ENCODE measurements at places on chromosomes 7 and 10.

- no peak for DNase-seq
Measured at GRCh38 chr7:158651968-158652565, 52.5 kb downstream of the NCAPG2 start.

GRCh38 chr7:5557920-5558401 lies 134.3 kb upstream of the TNRC18 start:
- no peak for DNase-seq

DNA sequence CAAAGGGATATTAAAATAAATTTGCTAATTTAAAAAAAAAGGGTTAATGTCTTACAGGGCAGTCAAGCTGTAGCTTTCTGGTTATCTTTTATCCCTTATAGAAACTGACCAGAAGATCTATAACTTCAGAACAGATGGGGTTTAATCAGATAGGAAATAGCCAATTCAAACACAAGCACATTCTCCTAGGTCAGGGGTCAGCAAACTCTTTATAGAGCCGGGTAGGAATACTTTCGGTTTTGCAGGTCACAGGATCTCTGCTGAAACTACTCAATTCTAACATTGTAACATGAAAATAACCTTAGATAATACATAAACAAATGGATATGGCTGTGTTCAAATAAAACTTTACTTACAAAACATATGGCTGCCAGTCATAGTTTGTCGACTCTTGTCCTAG lies 479.8 kb downstream of the ADRA2A start:
- DNase-seq: no peak

DNA sequence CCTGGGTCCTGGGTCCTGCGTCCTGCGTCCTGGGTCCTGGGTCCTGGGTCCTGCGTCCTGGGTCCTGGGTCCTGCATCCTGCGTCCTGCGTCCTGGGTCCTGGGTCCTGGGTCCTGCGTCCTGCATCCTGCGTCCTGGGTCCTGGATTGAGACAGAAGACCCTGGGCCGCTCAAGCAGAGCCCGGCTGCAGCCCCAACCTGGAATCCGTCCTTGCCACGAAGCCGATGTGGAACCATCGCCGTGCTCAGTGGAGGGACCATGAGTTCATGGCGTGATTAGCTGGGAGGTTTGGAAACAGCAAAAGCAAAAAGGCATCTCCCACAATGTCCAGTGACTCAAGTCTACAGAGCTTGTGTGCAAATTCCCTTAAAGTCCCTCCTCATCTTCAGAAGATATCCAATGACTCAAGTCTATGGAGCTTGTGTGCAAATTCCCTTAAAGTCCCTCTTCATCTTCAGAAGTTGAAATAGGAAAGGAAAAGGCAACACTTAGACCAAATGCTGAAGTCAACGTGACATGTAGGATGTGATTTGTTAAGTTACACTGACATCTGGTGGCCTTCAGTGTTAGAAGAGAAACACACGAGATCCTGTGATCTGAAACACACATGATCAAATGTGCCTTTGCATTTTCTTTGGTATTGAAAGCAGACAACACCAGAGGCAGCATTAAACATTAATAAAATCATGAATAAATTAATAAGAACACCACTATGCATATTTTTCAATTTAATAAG lies 179.9 kb downstream of the PTPRN2 start:
- DNase-seq: no peak

DNA sequence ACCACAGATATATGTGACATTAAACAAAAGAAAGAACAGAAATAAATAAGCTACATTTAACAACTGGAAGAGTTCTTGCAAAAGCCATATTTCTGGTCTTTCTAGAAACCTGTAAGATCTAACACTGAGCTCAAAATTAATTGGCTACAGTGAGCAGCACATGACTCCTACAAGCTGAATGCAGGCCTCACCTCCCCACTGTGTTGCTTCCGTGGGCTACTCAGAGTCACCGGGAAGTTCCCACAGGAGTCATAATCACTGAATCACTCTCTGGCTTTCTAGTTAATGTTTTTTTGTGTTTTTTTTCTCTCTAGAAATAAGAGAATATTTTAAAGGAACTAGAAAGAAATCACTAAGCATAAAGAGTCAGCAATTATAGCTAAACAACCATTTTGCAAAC lies 10.2 kb upstream of the MRPS24 start:
- no peak for DNase-seq

- no peak for DNase-seq
Measured at GRCh38 chr10:70846795-70847194, 31.0 kb downstream of the SGPL1 start.

DNA sequence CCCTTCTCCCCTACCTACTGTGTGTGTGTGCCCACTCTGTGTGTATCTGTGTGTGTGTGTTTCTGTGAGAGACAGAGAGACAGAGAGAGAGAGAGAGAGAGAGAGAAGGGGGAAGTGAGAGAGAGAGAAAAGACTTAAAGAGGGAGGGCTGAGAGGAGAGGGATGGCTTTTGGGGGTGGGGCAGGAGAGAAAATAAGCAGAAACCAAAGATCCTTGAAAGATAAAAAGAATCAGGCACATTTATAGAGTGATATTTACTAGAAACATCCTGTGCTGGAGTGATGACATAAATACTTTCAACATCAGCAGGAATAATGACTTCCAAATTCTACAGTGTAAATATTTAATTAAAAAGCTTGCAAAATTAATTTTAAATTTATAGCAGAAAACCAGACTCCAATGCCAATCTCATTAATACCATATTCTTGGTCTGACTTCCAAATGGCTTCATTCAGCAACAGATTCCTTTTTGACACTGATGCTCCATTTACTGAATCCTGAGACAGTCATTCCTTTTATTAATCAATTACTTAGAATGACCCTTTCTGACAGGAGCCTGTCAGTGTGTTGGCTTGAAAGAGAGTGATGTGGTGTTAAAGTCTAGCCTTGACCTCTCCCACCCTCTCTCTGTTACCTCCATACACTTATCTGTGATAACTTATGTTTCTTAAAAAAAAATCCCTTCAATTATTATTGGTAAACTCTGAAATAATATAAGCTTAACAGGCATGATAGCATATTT lies 41.7 kb upstream of the WNT2 start:
- DNase-seq: no peak

GRCh38 chr10:67725567-67725966 lies 29.6 kb upstream of the CTNNA3 start:
- no peak for DNase-seq

DNA sequence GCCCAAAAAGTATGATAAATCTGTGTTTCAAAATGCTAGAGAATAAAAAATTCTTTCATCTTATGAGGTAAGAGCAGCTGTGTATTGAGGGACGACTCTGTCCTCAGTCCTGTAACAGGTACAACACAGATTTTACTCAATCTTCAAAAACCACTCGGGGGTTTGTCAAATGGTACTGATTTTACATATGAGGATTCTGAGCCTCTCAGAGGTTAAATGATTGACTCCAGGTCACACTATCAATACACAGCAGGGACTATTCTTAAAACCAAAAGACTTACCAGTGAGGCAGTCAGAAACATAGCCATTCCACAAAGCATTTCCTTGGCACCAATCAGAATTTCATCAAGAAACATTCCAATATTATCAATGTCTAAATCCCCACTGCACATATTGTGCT lies 95.5 kb downstream of the SGMS1 start:
- DNase-seq: no peak

GRCh38 chr10:3774018-3774813 lies 10.8 kb downstream of the KLF6 start:
- DNase-seq: no peak

DNA sequence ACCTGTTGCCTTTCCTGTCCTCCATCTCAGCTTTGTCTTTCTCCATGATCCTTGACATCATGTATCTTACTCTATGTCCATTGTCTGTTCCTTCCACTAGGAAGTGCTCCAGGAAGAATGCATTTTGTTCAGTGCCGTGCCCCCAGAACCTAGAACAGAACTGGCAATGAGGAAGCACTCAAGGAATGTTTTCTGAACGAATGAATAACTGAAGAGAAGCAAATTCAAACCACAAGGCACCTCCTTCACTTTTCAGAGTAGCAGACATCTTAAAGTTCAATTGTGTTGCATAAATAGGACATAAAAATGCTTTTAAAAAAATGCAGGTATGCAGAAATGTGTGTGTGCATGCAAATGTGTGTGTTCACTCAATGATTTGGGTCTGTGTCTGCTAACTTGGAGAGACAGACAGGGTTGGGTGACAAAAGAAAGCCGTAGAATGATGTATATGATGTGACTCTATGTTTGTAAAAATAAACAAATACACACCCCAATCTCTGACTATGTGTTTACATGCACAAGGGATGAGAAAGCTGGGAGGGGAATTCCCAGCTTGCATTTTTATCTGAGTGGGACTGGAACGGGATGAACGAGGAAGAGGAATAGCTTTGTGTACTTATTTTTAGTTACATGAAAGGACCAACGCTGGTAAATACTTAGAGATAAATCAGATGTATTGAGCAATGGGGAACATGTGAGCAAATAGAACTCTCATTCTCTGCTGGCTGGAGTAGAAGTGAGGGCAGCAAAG lies 237.7 kb downstream of the FANK1 start:
- DNase-seq: no peak

DNA sequence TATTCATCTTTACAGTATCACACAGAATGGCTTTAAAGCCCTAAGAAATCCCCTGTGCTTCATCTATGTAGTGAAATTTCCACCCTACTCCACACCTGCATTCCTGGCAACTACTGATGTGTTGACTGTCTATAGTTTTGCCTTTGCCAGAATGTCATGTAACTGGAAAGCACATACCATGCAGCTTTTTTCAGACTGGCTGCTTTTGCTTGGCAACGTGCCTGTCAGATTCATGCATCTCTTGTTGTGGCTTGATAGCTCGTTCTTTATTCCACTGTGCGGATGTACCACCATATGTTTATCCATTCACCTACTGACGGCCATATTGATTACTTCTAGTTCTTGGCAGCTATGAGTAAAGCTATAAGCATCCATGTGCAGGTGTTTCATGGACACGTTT lies 30.6 kb downstream of the RBM17 start:
- DNase-seq: no peak

DNA sequence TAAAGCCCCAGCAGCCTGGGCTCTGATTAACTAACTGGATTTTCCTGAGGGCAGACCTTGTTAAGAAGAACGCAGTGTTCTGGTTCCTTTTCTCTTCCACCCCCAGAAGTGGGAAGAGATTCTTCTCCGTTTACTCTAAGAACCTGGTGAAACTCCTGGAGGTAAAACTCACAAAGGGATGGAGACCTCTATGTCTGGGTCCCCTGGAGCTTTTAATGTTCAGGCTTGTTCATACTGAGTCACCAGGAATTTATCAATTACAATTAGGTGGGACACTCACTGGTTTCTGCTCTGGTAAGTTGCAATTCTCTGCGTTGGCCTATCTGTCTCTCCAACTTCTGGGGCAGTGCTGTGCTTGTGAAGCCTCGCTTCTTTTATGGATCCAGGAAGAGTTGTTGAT lies 73.3 kb upstream of the CACNB2 start:
- no peak for DNase-seq

- no peak for DNase-seq
Measured at GRCh38 chr10:121535381-121535780, 62.9 kb downstream of the FGFR2 start.

GRCh38 chr7:155602750-155603149 lies 41.7 kb upstream of the RBM33 start:
- DNase-seq: no peak

- DNase-seq: peak; percentile 69
Measured at GRCh38 chr7:98745722-98746318, 124.0 kb downstream of the TMEM130 start.

DNA sequence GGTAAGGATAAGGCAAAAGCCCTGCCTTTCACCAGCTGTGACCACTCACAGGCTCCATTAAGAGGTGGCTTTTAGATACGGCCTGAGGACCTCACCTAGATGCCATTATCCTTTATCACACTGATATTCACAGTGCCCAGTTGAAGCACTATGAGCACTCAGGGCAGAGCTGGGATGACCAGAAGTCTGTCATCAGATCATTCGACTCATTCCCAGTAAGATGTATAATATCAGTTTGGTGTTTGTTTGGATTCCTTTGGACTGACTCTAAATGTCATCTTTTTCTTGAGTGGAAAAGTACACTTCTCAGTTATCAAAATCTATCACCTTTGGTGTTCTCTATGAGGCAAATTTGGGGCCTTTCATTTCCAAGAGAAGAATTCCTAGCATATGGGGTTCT lies 18.7 kb downstream of the CCDC136 start:
- DNase-seq: no peak

Data from NK-92 treated with Interleukin-12 subunit alpha and Interleukin-12 subunit beta, amount 100 ng/mL, for 24 hours (cell line).